Fibroblast of the aortic adventitia (primary cell): ENCODE measurements at places on chromosomes 7 and 10. TPM values are rescaled to one million over a fixed set of nuclear protein-coding genes. Genes with fewer than 3 reads are reported as not detected.

EVX1 gene
- total RNA-seq = not detected in 2 replicates

CCDC71L gene
- total RNA-seq = 25.1 and 40.6 TPM in 2 replicates

PDE6C gene
- not detected in 2 replicates for total RNA-seq

SPDYE8 gene
- total RNA-seq = not detected in 2 replicates

VSTM4 gene
- 4.7 and 6.5 TPM in 2 replicates for total RNA-seq

ZNF746 gene
- total RNA-seq = 13.2 and 16.0 TPM in 2 replicates

RASA4 gene
- 11.1 and 15.1 TPM in 2 replicates for total RNA-seq

NKX2-3 gene
- total RNA-seq = not detected in 2 replicates

PLXNA4 gene
- total RNA-seq = 3.0 and 5.5 TPM in 2 replicates

GPR146 gene
- 1.2 and 1.6 TPM in 2 replicates for total RNA-seq

GRCh38 chr7:103059471-103059870 lies 15.1 kb downstream of the FBXL13 start:
- peak; percentile 46 for DNase-seq

DNA sequence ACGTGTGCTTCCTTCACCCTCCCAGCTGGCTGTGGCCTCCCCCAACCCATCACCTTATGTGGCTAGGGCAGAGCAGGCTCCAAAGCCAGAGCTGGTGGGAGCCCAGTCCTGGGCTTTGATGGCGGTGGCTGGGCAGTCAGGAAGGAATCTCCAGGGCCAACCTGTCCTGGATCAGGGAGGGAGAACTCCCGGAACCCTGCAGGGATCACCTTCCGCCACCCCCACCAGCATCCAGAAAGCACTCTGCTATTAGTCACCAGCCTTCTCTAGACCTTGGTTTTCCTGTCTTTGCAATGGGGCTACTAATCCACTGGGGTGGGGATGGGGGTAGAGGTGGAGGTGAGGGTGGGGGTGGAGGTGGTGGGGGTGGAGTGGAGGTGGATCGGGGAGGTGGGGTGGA lies 139.0 kb downstream of the ZMIZ1 start:
- no peak for DNase-seq

DNA sequence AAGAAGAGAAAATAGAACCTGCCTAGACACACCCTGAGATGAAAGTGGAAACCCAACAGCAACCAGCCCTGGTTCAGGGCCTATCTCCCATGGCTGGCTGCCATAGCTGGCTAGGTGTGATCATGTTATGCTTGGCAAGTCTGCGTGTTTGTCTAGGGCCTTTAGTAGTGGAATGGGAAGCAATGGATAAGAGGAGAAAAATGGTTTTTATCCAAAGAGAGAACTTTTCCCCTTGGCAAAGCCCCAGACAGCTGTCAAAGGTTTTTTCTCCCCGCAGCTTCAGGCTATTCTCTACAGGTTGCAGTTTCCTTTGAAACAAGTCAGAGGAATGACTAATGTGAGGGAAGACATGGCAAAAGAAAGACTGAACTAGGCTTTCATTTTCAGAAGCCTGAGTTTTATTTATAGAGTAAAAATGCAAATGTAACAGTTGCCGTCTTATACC lies 161.5 kb downstream of the SEMA3D start:
- DNase-seq = peak; percentile 66

DNA sequence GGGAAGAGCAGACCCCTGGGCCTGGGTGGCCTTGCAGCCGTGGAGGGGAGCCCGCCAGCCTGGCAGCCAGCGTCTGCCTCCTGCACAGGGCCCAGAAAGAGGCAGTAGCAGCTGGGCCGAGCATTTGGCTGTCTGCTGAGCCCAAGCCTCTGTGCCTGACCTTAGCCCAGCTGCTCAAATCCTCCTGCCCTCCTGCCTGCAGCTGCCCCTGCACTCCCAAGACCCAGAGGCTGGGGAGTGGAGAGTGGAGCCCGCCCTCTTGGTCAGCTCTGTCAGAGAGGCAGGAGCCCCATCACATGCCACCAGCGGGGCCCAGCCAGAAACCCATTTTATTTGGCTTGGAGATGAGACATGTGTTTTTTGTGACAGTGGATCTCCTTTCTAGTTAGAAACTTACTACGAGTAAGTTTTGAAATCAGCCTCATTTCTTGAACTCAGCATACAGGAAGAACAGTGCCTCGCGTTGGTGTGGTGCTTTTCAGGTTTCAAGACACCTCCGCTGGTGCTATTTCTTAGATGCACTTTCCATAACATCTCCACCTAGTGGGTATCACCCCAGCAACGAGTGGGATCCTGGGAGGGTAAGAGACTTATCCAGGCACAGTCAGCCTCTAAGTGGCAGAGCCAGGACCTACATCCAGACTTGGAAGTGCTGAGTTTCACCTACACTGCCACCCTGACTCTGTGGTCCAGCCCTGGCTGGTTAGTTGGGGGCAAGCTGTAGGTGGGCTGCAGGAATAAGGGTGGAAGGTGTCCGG lies 477.1 kb downstream of the RPS24 start:
- no peak for DNase-seq

DNA sequence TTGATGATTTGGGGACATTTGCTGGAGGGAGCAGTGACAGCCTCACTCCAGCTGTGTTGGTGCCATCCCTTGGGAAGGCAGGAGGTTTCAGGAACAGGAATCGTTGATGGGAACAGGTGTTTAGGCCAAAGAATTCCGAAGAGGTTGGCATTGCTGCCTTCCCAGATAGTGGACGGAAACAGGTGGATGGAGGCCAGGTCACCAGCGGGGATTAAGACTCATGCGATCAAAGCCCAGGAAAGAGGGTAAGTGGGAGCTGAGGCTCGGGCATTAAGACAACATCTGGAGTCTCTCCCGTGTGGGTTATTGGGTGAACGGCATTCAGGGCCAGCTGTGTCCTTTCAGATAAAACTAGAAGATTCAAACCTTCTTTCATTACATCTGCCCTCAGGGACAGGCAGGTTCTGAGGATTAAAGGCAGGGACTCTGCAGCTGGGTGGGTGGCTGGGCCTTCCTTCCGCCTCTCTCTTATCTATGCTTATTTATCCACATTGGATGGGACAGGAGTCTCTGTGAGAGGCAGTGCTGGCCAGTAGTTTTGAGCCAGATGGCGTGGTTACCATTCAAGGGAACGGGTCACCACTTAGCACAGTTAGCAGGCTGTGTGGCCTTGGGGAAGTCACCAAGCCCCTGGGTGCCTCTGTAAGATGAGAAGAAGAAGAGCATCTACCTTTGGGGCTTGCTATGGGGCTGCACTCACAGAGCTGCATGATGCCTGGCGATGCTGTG lies 67.6 kb downstream of the INSIG1 start:
- DNase-seq = no peak

- DNase-seq = peak; percentile 19
These were observed 81.0 kb upstream of the PRSS58 start for GRCh38 chr7:142338633-142339501.

DNA sequence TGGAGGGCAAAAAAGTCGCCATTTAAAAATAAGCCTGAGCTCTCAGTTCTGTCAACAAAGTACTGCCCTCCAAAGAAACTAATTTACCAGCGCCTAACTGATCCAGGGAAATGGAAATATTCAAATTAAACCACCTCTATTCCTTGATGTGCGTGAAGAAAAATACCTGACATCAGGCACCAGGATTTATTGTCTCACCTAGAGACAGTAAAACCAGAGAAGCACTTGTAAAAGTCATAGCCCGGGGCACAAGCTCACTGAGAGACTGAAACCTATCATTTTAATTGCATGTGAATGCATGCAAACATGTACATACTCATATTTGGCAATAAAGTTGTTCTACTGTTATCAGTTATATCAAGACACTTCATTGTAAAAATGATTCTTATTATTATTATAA lies 147.3 kb upstream of the VSTM2A start:
- DNase-seq = no peak

DNA sequence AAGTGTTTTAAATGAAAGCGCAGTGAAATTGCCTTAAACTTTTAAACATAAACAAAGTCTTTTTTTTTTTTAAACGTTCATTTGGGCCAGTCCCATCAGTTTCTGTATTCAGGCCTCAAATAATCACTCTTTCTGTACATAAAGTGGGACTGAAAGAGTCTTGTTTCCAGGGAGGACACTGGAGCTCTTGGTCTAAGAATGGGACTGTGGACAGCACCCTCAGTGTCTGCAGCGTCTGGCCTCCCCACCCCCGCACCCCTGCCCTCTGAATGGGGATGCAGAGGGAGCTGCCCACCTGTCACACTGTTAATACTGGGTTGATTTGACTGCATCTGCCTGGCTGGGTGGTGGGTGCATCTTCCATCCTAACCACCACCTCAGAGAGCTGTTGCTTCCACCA lies 5.2 kb downstream of the ZNF365 start:
- no peak for DNase-seq

DNA sequence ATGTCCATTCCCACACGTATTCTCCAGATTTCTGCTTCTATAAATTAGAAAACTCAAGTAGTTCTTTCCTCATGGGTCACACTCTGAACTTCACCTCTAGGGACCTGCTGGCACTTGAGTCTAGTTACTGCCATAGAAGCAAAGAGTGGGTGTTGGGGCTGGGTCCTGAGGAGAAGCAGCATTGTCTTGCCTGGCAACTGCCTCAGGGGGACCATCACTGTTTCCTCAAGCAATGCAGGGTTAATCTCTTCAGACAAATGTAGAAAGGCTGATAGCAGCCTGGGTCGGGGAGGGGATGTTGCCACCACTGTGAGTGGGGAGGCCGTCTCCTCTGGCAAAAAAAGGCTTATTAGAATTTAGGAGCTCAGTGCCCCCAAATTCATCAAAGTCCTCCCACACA lies 20.2 kb upstream of the PAPSS2 start:
- DNase-seq = no peak

DNA sequence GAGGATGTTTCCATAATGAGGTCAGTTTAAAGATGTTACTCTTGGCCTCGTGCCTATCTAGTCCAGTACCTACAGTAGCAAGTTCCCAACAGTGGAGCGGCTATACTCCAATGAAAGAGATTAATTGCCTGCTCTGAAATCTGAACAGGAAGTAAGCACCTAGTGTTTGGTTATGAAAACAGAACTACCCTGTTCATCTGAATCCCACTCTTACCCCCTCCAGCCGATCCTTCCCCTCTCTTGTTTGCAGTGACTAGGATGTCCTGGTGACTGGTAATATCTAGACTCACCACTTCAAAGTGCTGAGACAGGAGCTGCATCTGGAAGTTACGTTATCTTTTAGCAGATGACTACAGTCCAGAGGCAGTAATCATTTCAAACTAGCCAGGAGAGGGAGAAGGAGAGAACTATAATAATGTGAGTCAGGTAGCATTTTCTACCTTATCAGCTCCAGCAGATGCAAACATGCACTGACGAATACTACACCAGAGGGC lies 666.7 kb upstream of the NRP1 start:
- no peak for DNase-seq

GRCh38 chr10:92830478-92831389 lies 17.6 kb upstream of the EXOC6 start:
- no peak for DNase-seq

DNA sequence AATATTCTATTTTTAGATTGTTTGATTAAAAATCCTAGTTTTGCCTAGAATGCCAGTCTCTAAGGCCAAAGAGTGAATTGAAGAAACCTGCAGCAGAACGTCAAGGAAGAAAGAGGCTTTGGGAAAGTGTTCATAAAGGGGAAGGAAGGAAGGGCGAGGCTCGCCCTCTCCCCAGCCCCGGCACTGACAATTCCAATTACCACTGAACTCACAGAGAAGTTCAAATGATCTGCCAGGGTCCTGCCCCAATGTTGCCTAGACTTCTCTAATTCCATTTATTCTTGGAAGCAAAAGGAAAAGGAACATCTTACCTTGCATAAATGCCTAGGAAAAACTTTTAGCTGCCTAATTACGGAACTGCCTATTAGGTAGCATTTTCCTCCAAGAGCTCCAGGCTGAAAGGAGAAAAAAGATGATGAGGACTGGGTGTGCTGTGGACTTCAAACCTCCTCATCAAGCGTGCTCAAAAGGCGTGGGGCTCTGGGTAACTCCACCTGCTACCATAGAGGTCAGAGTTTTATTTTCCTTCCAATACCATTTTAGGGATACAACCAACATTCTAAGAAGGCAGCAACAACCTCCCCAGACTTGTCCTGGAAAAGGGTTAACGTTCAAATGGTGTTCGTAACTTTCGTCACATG lies 134.5 kb downstream of the PKD1L1 start:
- no peak for DNase-seq

DNA sequence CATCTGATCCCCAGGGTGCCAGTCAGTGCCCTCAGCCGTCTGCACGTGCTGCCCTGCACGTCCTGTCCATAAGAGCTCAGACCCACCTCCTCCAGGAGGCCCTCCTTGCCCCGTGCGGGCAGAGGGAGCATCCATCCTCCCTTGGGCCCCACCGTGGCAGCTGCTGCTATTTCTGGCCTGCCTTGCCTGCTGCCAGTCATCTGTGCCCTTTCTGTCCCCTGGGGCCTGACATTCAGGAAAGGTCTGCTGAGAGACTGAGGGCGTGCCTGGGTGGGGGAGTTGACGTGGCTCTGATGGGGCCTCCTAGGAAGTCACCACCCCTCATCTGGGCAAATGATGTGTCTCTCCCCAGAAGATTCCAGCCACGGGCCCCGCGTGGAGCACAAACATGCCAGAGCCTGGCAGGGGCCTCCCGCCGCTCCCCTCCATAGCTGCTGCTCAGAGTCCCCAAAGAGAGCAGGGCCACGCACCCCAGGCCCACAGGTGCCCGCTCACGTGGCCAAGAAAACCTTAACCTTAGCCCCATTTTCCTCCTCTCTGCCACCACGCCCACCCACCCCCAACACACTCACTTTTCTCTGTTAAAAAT lies 21.8 kb downstream of the DPYSL4 start:
- no peak for DNase-seq

GRCh38 chr10:90889636-90890035 lies 17.9 kb downstream of the RPP30 start:
- no peak for DNase-seq

DNA sequence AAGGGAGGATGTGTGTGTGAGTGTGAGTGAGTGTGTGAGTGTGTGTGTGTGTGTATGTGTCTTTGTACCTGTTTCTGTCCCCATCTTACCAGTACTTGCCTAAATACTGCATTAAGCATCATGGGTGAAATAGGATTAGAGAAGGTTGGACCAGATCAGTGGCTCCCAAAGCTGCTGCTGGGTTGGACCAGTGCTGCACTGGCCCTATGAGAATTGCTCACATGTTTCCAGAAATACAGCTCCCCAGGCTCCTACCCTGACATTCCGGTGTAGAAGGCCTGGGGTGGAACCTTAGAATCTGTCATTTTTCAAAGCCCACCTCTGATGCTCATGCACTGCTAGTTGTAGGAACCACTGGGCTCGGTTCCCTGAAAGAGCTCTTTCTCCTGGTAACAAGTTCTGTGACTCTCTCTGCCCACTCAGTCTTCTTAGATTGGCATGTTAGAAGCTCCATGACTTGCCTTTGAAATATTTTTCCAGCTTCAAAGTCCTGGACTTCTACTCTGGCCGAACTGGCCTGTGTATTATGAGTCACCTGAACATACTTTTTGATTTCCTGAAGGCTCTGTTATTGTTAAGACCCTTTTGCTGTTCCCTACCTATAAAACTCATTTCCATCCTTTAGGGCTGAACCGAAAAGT lies 224.7 kb downstream of the CUX1 start:
- peak; percentile 74 for DNase-seq

- DNase-seq = peak; percentile 81
These were observed at the start of gene SGCE for GRCh38 chr7:94655848-94656657. Gene SGCE, minus strand, starts transcription at chr7:94656133. Its CDS starts 35 bp downstream, at chr7:94656098.

- DNase-seq = no peak
These were observed 8.8 kb downstream of the MXI1 start for GRCh38 chr10:110216240-110216639.

- no peak for DNase-seq
These were observed 59.1 kb downstream of the LOXL4 start for GRCh38 chr10:98208925-98209324.

- DNase-seq = peak; percentile 16
These were observed 528.9 kb upstream of the FZD8 start for GRCh38 chr10:36170943-36171501.

- peak; percentile 34 for DNase-seq
These were observed 34.8 kb upstream of the ZMIZ2 start for GRCh38 chr7:44713680-44714335.

GRCh38 chr10:46314071-46314470 lies 27.3 kb downstream of the ANTXRL start:
- no peak for DNase-seq
